NCI-H460 (cell line): ENCODE measurements at places on chromosomes 4 and X. TPM values are rescaled to one million over a fixed set of nuclear protein-coding genes. Genes with fewer than 3 reads are reported as not detected.

IRS4 gene
- not detected in 2 replicates for total RNA-seq

FGFR3 gene
- total RNA-seq, result 0.49 and 0.62 TPM in 2 replicates

BMPR1B gene
- total RNA-seq, result 0.20 and 0.27 TPM in 2 replicates

VCX2 gene
- not detected in 2 replicates for total RNA-seq

TXK gene
- total RNA-seq, result 2.5 TPM in 2 replicates

GAK gene
- 64.4 and 67.2 TPM in 2 replicates for total RNA-seq

KCTD8 gene
- 0.10 TPM in 1 of 2 replicates, not detected in the other for total RNA-seq

TSPAN7 gene
- total RNA-seq, result 73.1 and 77.5 TPM in 2 replicates

RAB40A gene
- total RNA-seq, result 0.05 TPM in 1 of 2 replicates, not detected in the other

PHF8 gene
- total RNA-seq, result 16.9 and 18.1 TPM in 2 replicates

TAF7L gene
- total RNA-seq, result not detected in 2 replicates

LEF1 gene
- 0.69 TPM in 2 replicates for total RNA-seq

DMP1 gene
- total RNA-seq, result 0.02 TPM in 1 of 2 replicates, not detected in the other

TMPRSS11D gene
- total RNA-seq, result not detected in 2 replicates

CSN1S1 gene
- not detected in 2 replicates for total RNA-seq

GLOD5 gene
- not detected in 2 replicates for total RNA-seq

BBS12 gene
- 3.8 and 4.4 TPM in 2 replicates for total RNA-seq

BRS3 gene
- not detected in 2 replicates for total RNA-seq

GRPEL1 gene
- total RNA-seq, result 45.5 and 50.7 TPM in 2 replicates

EDA2R gene
- total RNA-seq, result 30.6 and 32.2 TPM in 2 replicates

CXCR3 gene
- not detected in 2 replicates for total RNA-seq

PROM1 gene
- 0.27 TPM in 1 of 2 replicates, not detected in the other for total RNA-seq

HSFX1 gene
- total RNA-seq, result 0.20 TPM in 1 of 2 replicates, not detected in the other

ABCE1 gene
- 183 and 185 TPM in 2 replicates for total RNA-seq

AR gene
- total RNA-seq, result 8.0 and 9.7 TPM in 2 replicates

CFAP47 gene
- 0.15 and 0.20 TPM in 2 replicates for total RNA-seq

STPG2 gene
- total RNA-seq, result not detected in 2 replicates

FUNDC1 gene
- total RNA-seq, result 26.3 and 31.1 TPM in 2 replicates

MRFAP1 gene
- 64.5 and 96.1 TPM in 2 replicates for total RNA-seq

SLITRK4 gene
- 95.2 and 109 TPM in 2 replicates for total RNA-seq

PCYT1B gene
- 0.29 and 0.40 TPM in 2 replicates for total RNA-seq

KIF4A gene
- total RNA-seq, result 30.3 and 34.0 TPM in 2 replicates

IGSF1 gene
- total RNA-seq, result 0.67 and 0.72 TPM in 2 replicates

MAOB gene
- total RNA-seq, result not detected in 2 replicates

DTHD1 gene
- total RNA-seq, result not detected in 2 replicates

CCKAR gene
- not detected in 2 replicates for total RNA-seq

SULT1E1 gene
- not detected in 2 replicates for total RNA-seq

LDB2 gene
- not detected in 2 replicates for total RNA-seq

EMD gene
- 85.8 and 98.2 TPM in 2 replicates for total RNA-seq

ATRX gene
- total RNA-seq, result 46.0 and 60.4 TPM in 2 replicates

FAM236D gene
- not detected in 2 replicates for total RNA-seq

VSIG4 gene
- not detected in 2 replicates for total RNA-seq

ARHGEF6 gene
- total RNA-seq, result 2.7 and 3.4 TPM in 2 replicates

FAM9C gene
- not detected in 2 replicates for total RNA-seq
